ENCODE measurements at places on chromosomes 13 and 19.

DNA sequence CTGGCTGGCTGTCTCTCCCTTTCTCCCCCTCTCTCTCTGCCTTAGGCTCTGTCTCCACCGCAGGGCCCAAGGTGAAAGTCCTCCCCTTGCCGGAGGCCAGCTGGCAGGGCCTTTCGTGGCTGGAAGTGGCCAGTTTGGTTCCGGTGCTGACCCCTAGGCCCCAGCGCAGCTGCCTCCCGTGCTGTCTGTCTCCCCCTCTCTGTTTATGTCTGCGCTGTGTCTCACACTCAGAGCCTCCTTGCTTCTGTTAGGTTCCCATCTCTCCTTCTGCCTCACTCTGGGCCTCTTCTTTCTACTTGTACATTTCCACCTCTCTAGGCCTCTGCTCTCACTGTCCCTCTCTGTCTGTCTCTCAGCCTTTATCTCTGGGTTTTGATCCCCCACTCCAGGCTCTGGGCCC, 13.1 kb downstream of the CCDC97 start:
- no peak for DNase-seq

GRCh38 chr13:113061796-113062425, 43.7 kb upstream of the F7 start:
- no peak for DNase-seq

DNA sequence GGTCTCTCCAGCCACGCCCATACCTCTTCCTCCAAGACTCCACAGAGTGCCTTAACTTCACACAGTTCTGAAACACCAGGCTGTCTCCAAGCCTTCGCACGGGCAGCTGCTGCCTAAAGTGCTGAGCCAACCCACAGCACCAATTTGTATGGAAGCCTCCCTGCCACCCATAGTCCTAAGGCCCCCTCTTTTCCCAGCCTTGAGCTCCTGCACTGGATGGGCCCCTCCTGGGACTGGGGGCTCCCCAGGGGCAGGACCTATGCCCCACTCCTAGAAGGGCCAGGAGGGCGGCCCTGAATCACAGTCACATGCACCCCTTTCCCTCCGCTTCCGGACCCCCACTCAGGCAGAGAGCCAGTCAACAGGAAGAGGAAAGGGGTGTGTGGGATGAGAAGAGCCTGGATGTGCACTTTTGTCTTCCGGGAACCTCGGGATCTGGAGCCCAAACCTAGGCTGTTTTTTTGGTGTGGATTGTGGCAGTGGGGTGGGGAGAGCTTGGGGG, 5.1 kb upstream of the FCER2 start:
- no peak for DNase-seq

- no peak for DNase-seq
These were observed 8.7 kb upstream of the RELB start for GRCh38 chr19:44992336-44993163.

GRCh38 chr13:105928048-105928447, 607.4 kb downstream of the EFNB2 start:
- no peak for DNase-seq

DNA sequence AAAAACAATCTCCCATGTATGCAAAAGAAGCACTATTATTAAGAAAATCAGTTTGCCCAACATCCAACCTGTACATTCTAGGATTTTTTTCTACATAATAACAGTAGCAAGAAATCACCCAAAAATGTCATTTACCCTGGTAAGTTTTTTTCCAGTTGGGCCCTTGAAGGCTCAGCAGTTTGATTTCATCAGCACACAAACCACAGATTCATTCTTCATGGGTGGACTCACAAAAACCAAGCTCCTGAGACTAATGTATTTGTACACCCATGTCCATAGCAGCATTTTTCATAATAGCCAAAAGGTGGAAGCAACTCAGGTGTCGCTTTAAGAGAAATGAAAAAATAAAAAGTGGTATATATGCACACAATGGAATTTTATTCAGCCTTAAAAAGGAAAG, 210.1 kb downstream of the TBC1D4 start:
- DNase-seq = no peak

- no peak for DNase-seq
These were observed 7.9 kb upstream of the DPF1 start for GRCh38 chr19:38231918-38232317.

- DNase-seq = no peak
These were observed 26.3 kb downstream of the TMEM255B start for GRCh38 chr13:113785051-113786010.

GRCh38 chr13:24610956-24611355, 69.3 kb upstream of the ATP12A start:
- DNase-seq = no peak

GRCh38 chr13:110114316-110114715, 192.6 kb downstream of the COL4A1 start:
- DNase-seq = no peak

DNA sequence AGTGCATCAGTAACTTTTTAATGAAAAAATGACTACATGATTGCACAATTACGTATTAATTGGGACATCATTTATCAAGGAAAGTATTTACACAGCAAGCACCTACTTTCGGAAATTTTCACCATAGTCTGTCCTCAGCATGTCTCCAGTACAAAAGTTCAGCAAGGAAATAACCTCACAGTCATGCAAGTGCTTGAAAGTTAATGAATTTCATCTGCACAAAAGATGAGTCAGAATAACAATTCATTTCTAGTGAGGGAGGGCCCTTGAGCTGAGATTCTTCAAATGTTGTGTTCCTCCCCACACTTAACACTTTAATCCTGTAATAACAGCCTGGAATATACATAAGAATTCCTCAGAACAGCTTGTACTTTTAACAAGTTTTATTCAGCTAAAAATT, 49.0 kb upstream of the OXGR1 start:
- no peak for DNase-seq

DNA sequence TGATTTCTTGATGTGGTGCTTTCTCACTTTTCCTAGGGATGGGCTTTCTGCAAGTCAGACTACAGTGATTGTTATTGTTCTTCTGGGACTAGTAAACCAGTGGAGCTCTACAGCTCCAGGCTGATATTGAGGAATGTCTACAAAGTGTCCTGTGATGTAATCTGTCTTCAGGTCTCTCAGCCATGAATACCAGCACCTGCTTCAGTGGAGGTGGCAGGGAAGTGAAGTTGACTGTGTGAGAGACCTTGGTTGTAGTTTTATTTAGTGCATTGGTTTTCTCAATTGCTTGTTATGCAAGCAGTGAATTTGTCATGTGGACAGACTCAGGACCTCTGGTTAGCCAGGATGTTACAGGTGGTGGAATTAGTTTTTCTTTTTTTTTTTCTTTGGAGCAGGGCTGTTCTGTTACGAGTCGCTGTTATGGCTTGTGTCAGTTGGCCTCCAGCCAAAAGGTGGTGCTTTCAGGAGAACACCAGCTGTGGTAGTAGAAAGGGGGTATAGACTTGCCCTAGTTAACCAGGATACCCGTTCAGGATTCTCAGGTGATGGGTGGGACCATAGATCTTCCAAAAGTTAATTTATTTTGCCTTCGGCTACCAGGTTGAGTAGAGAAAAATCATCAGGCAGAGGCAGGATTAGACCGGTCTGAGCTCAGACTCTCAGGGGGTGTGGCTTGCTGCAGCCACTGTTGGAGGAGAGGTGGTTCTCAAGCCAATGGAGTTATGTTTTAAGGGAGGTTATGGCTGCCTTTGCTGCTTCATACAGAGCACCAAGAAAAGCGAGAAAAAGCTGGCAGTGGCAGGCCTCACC, 11.9 kb upstream of the ZNF675 start:
- DNase-seq = no peak

- DNase-seq = no peak
These were observed 953.2 kb downstream of the DIAPH3 start for GRCh38 chr13:59210543-59210942.

DNA sequence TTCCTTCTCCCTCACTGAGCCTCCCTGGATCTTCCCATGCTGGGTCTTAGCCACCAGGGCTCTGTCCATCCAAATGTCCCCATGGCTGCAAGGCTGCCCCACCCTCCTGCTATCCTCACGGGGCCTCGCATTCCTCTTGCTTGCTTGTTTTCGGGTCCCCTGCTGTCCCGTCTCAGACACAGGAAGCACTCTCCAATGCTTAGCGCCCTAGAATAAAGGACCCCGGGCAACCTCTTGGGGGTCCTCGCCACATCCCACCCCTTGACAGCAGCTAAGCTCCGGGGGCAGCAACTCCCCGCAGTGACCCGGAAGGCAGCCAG, 23.7 kb downstream of the SH3GL1 start:
- no peak for DNase-seq

GRCh38 chr13:95005300-95005699, 293.0 kb upstream of the SOX21 start:
- no peak for DNase-seq

- no peak for DNase-seq
These were observed 81.3 kb downstream of the URI1 start for GRCh38 chr19:30023330-30023729.

DNA sequence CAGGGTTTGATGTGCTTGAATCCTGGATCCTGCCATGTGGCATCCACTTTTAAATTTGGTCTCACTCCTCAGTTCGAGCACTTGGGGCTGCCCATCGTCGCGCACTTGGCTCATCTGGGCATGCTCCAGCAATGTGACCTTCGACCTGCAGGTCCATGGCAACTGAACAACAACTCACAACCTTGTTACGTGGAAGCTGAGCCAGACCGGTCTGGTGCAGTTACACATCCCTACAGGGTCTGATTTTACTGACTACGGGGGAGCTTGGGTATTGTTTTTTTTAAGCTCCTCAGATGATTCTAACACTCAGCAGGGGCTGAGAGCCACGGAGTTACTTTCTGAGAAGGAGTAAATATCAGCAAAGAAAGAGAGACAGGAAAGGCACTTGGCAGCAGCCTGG, 769.6 kb downstream of the UQCRFS1 start:
- DNase-seq = no peak

GRCh38 chr13:51311957-51312520, 27.5 kb upstream of the SERPINE3 start:
- DNase-seq = no peak

- DNase-seq = no peak
These were observed 180.6 kb downstream of the COG6 start for GRCh38 chr13:39836038-39836437.

DNA sequence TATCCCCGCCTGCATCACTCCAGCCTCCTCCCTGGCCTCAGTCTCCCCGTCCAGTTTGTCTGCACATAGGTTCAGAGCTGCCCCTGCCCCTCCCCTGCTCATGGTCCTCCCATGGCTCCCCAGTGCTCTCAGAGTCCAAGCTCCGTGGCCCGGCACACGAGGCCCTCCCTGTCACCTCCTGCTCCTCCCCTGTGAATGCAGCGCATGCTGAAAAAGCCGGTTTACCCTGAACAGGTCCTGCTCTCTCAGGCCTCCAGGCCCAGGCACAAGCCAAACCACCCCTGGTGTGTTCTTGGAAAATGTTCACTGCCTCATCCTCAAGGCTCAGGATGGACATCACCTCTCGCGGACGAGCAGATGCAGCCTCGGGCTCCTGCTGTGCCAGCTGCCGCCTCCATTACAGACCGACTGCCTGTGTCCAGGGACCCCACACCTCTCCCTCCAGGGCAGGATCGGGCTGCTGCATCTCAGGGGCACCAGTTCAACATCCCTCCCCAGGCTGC, 13.0 kb downstream of the EMP3 start:
- DNase-seq = no peak

- DNase-seq = no peak
These were observed 55.2 kb downstream of the STARD13 start for GRCh38 chr13:33230178-33230881.

- DNase-seq = no peak
These were observed 328.6 kb downstream of the FGF14 start for GRCh38 chr13:102073251-102073650.

DNA sequence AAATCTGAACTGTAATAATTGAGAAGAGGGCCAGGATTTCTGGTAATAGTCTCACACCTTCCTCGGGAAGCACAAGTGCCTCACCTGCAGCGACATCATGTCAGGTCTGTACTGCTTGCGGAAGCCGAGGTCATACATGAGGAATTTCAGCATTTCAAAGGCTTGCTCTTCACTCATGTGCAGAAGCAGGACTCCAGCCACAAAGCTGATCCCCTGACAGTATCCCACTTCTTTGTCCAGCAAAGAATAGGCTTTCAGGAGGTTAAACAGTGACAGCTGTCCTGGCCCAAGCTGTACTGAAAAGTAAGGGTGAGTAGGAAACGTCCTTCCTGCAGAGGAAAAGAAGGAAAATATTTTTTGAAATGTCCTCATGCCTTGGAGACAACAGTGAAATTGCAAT, 182.7 kb downstream of the TBC1D4 start:
- no peak for DNase-seq

DNA sequence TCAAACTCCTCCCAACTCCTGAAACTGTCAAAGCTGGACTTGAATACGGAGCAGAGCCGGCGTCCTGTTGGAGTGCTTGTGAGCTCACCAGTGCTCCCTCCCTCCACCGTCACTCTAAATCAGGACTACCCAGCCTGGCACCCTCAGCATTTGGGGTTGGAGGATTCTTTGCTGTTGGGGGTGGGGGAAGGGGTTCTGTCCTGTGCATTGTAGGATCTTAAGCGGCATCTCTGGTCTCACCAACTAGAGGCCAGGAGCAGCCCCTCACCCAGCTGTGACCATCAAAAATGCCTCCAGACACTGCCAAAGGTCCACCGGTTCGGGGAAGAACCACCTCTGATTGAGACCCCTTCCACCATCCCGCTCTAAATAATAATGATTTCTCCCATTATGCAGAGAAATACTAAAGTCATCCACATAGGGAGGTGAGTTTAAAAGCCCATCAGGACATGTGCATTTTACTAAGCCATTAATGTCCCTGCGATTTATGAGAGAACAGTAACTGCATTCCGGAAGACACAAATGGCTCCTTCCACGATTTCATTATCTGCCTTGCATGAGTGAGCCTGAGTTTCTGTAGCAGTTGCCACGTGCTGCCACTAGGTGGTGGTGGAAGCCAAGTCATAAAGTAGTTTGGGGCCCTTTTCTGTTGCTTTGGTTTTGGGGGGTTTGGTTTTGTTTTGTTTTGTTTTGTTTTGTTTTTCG, 16.1 kb upstream of the USP29 start:
- DNase-seq = peak; percentile 47

GRCh38 chr13:42992764-42993122, 702 bp upstream of the EPSTI1 start:
- peak; percentile 11 for DNase-seq

DNA sequence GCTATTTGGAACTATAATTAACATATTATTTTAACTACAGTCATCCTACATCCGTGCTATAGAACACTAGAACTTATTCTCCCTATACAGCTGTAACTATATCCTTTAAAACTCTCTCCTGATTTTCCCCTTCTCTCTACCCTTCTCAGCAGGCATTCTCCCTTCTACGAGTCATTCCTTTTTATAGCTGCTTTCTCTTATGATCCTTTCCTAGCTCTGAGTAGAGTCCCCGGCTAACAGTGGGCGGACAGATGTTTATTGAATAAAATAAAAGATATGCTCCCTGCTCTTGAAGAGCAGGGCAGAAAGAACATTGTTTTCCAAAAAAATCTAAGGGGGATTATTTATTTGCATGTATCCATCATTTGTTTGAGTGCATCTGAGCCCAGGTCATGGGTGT, 246.5 kb upstream of the TMTC4 start:
- no peak for DNase-seq

All from activated T-cell treated with anti-CD3 and anti-CD28 coated beads for 4 hours (primary cell).